ENCODE measurements at places on chromosomes 16 and 17.

DNA sequence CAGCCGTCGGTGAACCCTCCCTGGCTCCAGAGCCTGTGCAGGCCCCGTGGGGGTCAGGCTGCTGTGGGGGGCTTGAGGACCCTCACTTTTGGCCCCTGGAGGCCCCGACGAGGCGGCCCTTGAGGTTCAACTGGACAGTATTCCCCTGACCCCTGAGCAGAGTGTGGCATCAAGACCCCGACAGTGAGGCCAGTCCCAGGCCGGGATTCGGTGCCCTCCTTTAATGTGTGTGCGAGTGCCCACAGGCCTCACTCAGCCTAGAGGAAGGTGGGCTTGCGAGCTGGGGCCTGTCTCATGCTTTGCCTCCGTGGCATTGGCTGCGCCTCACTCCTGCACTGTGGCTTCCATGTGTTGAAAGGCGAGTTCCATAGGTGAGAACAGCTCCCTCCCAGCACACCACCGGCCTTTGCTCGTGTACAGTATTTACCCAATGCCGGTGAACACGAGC lies 94.5 kb downstream of the METRNL start:
- DNase-seq, result no peak

DNA sequence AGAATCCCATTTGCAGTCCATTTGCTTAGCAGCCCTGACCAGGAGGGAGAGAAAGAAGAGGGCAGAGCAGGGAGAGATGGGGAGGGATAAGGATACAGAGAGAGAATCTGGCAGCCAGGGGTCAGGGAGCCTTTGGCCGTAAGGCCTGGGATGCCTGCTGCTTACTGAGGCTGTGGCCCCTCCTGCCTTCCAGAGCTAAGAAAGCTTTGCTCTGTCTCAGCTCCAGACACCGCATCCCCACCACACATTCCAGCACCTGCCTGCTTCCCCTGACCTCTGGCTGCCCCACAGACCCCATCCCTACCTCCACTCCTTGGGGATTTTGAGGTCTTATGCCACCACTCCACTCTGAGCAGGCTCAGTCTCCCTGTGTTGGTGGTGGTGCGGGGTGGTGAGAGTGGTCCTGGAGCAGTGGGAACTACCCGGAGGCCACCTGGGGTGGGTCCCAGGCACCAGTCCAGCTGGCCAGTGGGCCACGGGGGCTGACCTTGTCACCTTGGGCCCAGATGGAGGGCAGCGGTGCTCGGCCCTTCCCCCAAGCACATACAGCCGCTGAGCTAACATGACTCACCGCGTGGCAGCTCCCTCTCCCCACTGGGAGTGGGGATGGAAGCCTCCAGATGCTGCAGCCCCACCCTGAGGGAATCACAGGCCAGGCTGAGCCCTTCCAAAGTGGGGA lies 58.3 kb downstream of the RAI1 start:
- DNase-seq, result peak; percentile 75

- peak; percentile 84 for DNase-seq
These were observed 2.9 kb upstream of the CARMIL2 start for GRCh38 chr16:67641779-67642708.

DNA sequence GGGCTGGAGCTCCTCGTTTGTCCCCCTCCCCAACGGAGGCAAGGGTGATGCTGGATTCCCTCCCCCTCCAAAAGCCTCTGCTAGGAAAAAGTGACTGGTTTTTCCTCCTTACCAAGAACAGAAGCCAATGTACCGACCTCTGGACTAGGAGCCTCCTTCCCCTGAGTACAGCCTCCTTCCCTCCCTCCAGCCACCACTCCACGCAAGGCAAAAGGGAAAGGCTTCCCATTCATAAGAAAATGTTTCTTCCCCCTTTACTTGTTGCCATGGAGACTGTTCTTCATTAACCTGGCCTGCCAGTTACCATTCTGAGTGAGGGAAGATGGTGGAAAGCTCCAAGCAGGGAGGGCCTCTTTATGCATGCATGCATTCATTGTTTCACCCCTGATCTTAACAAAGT lies 4.3 kb upstream of the PIMREG start:
- DNase-seq, result no peak

DNA sequence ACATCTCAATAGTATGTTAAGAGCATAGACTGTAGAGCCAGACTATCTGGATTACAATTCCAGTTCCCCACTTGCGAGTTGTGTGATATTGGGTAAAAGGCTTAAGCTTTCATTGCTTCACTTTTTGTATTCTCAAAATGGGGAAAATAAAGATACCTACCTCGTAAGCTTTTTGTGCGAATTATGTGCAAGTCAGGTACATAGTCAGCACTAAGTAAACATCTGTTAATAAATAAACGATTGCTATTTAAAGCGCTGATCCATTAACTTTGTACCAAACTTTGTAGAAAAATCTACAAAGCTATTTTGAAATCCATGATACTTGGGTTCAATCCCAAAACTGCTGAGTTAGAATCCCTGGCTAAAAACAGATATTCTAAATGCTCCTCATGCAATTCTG lies 19.6 kb downstream of the ABCA6 start:
- no peak for DNase-seq

All from Ammon's horn (tissue), 1 donor.